RWPE1 (cell line): ENCODE measurements at places on chromosomes 16 and 17.

DNA sequence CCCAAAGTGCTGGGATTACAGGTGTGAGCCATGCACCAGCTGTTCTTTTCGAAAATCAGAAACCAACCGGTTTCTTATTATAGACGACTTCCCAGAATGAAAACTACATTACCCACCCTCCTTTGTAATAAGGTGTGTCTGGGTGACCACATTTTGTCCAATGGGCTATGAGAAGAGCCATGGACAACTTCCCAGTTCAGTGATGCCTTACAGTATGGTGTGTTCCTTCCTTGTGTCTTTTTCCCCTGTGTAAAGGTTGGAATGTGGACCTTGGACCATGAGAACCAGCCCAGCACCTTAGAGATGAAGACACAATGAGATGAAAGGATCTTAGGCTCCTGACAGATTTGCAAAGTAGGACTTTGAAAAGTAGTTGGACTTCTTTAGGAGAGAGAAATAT, 85.0 kb upstream of the ATF7IP2 start:
- no peak for DNase-seq

GRCh38 chr16:57962046-57962445, 8.9 kb downstream of the CNGB1 start:
- no peak for DNase-seq

DNA sequence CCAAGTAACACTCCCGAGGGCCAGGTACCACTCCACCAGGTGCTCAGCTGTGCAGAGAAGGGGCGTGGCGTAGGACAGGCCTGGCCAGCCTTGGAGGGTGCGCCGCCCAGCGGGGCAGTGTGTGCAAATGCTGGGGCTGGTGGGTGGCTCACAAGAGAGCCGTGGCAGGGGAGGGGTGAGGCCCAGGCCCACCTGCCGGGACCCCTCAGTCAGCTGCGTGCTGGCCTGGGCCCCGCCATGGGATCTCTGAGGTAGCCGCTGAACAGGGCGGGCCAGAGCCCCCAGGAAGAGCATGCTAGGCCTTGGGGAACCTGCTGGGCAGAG, 8.8 kb downstream of the TPSG1 start:
- DNase-seq, result no peak

DNA sequence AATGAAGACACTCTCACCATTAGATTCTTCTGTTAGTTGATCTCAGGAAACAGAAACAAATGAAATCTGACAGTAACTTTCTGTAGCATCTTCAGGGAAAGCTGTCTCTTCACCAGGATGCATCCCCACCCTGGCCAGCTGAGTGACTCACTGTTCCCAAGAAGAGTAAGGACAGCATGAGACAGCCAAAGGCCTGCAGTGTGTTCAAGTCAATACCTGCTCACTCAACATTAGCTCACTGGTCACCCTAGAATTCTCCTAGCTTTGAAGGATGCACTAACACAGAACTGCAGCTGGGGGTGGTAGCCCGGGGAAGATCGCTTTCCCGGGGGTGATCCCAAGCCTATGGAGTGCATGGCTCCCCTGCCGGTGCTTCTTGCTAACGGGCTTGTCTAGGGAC, 28.2 kb upstream of the CLEC18B start:
- DNase-seq, result peak; percentile 71

- DNase-seq, result peak; percentile 23
Measured at GRCh38 chr17:12021623-12022140, 1.0 kb downstream of the MAP2K4 start.
